Stimulated activated CD8-positive, alpha-beta memory T cell treated with anti-CD3 and anti-CD28 coated beads, Interleukin-4, amount 100 ng/mL, for 1 hour (primary cell): ENCODE measurements at places on chromosomes 5 and 9.

DNA sequence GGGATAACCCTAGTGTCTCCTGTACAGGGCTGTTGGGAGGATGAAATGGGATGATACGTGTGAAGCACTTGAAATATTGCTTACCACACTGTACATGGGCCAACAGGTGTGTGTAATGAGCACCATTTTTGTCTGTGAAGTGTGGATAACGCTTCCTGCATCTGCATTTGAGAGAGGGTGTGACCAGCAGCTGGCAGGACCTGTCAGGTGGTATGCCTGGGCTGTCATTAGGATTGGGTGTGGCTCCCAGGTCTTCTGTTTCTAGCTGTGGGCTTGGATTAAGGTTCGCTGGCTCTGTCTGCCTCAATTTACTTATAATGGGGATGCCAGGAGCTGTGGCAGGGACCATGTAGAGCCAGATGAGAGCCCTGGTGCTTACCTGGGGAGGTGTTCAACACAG lies 74.4 kb downstream of the PRRT1B start:
- DNase-seq: no peak

GRCh38 chr5:127085796-127086195 lies 12.5 kb upstream of the C5orf63 start:
- no peak for DNase-seq

- DNase-seq: no peak
Observed at GRCh38 chr9:136117291-136117915, 1.3 kb downstream of the TMEM250 start.

DNA sequence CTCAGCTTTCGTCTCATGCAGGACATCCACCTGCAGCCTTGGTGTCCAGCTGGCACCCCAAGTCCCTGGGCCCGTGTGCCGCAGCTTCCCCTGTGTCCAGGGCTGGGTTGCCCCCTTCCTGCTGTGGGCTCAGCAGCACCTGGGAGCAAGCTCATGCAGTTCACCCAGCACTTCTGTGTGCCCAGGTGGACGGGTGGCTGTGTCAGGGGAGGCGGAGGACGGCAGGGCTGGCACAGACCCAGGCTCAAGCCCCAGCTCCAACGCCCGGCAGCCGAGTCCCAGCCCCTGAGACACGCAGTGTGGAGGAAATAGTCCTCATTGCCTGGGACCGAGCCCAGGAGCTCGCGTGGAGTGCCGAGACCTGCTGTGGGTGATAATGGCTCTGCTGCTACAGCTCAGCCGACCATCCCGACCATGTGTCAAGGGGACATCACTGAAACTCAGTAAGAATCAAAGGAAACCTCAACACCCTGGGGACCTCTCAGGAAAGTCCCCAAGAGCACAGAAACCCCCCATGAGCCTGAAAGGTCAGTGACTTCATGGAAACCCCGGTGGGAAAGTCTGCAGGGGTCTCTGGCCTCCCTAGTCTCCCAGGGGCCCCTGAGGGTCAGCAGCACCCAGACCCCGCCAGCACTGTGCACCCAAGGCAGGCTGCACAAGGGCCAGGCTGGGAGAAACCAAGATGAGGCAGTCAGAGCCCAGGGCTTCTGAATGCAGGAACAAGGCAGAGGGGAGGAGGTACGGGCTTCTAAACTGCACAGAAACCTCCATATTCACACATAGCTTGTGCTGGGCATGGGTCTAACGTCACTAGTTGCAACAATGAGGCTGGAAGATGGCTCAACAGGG lies 38.8 kb downstream of the LPCAT1 start:
- no peak for DNase-seq
